M059J (cell line): ENCODE measurements at places on chromosomes 1 and 21.

- no peak for DNase-seq
Measured at GRCh38 chr1:204529371-204529895, 13.2 kb downstream of the MDM4 start.

- DNase-seq = no peak
Measured at GRCh38 chr21:35469498-35469897, 420.4 kb upstream of the RUNX1 start.

GRCh38 chr1:181608948-181609347 is 125.6 kb downstream of the CACNA1E start:
- no peak for DNase-seq

GRCh38 chr1:226870026-226870400 is 403 bp upstream of the PSEN2 start:
- peak; percentile 79 for DNase-seq

- DNase-seq = no peak
Measured at GRCh38 chr21:36968976-36969375, 2.5 kb upstream of the HLCS start.

DNA sequence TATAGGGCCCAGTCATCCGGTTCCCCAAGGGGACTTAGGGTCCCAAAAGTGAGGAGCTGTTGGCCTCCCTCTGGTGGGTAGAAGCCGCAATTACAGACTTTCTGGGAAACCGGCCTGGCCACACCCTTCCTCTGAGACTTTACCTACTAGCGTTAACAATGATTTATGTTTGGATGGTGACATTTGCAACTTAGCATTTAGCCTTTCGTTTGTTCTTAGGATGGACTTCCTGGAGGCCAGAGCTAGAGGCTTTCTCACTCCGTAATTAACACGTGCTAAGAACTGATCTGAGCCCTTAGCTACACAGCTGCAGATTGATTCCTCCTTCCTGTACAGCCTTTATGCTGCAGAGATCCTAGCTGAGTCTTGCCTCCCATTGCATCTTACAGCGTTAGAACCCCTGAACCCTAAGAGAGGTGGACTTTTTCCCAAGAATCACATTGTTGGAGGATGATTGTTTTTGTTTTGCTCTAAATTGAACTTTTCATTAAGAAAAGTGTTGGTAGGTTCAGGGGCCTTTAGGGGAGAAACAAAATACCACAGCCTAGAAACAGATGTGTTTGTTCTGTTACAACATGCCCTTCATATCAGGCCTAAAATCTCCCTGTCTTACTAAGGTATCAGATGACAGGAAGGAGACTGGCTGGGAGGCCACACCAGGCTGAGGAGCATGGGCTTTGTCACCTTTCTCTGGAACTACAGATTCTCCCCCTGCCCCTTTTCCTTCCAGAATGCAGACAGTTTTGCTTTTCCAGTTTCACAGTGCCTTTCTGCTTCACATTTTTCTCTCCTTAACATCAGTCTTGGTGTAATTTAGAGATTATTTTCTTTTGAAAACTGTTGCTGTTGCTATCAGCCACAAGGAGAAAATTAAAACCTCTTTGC is 1.9 kb downstream of the S100A11 start:
- peak; percentile 84 for DNase-seq
